ENCODE measurements at places on chromosomes 2 and 18.
A peak's percentile ranks its signal among the peaks of the same experiment; 100 is the strongest.

DNA sequence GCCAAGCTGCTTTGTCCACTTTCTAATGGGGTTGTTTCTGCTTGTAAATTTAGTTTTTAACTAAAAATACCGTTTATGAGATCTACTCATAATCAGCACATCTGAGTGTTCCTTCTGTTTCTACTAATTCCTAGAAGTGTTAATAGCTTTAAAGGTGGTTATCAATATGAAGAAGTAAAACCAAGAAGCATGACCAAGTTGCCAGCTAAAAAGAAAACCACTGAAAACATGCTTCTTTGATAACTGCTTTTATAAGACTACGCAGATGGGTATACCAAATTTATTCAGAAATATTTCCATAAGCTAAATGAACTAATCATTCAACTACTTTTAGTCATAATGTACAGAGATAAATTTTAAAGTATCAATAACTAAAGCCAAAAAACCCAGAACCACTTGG, 101.8 kb downstream of the C2orf74 start:
- DNase-seq, result no peak

DNA sequence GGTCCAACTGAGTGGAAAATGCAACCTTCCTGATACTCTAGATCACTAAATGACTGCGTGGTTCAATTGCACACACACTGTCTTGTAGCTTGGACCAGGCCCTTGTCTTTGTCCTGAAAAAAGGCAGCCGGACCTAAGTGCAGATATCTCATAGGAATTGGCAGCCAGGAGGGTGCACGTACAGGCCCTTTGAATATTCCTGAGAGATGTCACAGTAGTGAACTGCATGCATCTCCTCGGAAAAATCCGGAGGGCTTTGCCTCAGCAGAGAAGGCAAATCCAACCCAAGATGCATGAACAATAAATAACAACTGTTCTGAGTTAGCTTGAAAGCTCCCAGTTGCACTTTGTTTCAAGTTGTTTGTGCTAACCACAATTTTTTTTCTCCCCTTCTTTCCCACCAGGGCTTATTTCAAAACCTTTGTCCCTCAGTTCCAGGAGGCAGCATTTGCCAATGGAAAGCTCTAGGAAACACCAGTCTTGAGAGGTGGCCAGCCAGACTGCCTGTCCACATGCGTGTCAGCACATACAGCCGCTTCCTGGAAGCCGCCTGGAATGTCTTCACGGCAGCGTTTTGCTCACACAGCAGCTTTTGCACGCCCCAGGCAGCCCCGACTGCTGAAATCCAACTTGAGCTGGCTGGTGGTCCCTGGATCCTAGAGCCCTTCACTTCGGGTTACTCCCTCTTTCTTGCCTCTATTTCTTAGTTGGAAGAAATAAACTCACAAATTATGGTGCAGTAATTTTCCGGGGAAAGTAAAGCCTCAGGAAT, 54.4 kb upstream of the FOSL2 start:
- peak; percentile 62 for DNase-seq

GRCh38 chr2:189157456-189157855, 22.1 kb downstream of the COL5A2 start:
- DNase-seq, result no peak

GRCh38 chr2:177675350-177675821, 282.8 kb downstream of the AGPS start:
- DNase-seq, result no peak

DNA sequence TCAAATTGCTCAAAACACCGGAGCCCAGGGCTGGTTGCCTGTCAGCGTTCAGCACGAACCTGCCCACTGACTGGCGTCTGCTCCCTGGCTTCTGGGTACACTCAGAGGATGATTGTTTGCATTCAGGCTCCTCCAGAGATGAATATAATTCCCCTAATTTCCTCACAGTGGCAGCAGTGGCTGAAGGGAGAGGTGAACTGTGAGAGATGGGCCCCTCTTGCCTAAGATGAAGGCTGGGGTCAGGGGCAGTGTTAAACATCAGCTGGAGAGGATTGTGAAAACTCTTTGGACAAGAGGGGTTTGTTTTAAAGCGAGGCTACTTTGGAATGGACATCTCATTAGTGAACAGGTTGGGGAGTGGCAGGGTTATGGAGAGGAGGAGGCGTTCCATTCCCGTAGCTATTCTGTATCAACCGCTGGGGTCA, 31.0 kb downstream of the TCF7L1 start:
- no peak for DNase-seq

DNA sequence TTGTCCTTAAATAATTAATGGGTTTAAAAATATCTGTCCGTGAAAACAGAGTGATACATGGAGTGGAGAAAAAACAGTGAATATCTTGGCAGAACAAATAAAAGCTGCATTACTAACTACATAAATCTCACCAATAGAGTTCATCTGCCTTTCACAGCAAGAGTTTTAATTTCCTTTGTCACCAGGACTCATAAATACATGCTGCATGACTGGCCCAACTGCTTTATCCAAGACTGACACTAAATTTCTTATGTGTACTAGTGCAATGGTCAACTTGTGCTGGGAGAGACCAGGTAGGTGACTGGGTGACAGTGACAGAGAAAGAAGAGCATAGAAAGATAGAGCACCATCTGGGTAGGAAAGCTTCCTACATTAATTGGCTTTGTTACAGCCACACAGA, 402.8 kb downstream of the RAD51AP2 start:
- no peak for DNase-seq

DNA sequence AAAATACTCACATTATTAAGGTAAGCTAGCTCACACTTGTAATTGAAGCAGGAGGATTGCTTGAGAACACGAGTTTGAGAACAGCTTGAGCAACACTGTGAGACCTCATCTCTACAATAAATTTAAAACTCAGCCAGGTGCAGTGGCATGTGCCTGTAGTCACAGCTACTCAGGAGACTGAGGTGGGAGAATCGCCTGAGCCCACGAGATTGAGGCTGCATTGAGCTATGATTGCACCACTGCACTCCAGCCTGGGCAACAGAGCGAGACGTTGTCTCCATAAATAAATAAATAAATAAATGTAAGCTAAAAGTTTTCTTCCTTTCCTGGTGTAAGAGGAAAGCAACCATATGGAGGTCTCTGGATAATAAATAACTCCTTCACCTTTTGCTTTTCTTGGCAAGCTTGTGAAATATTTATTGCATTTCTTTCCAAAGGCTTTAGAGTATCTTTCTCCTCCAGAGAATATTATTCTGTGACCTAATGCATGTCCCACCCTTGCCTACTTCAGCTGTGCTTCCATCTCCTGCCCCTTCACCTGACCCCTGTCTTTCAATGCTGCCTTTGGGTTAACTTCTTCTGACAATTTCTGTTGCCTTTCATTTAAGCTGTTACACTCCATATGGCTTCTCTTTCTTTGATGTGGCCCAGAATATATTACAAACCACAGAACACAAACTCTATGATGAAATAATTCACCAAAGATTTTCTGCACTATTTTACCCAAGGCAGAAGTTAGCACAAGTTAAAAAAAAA, 280.7 kb upstream of the RND3 start:
- DNase-seq, result no peak

- DNase-seq, result no peak
Measured at GRCh38 chr18:8806100-8806797, 100.9 kb downstream of the MTCL1 start.

- no peak for DNase-seq
Measured at GRCh38 chr2:102304711-102305611, 6.4 kb upstream of the IL1RL1 start.

- DNase-seq, result no peak
Measured at GRCh38 chr2:21981127-21981526, 857.4 kb downstream of the TDRD15 start.

DNA sequence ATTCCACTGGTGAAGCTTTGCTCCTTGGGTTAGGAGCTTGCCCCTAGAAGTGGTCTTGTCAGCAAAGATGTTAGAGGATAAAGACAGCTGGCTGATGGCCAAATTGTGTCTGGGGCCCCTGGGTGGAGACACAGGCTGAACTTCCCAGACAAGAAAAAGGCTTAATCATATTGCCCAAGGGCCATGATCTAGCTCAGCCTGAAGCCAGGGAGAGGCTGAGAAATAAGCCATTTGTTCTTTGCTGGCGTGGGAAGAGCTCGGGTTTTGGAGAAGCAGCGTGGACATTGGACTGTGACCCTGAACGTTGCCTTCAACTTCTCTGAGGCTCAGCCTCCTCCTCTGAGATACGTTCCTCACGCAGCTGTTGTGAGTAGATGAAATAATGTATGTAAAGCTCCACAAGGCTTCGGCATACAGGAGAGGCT, 153.0 kb downstream of the ZFP36L2 start:
- DNase-seq, result no peak

GRCh38 chr2:23683001-23683400, 243.9 kb downstream of the ATAD2B start:
- no peak for DNase-seq

DNA sequence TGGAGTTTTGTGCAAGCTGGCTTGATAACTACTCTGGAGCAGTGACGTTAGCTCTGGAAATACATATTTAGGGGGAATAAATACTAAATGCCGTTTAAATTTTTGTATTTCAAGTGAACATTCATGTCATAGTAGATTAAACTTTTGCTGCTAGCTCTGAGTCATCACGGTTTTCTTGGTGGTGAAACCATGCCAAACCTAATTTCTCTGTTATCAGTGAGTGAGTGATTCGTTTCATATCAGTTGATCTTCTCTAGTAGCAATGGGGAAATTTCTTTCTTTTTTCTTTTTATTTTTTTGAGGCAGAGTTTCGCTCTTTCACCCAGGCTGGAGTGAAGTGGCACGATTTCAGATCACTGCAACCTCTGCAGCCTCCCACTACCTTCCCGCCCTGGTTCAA, 211.1 kb downstream of the PTPRM start:
- no peak for DNase-seq

DNA sequence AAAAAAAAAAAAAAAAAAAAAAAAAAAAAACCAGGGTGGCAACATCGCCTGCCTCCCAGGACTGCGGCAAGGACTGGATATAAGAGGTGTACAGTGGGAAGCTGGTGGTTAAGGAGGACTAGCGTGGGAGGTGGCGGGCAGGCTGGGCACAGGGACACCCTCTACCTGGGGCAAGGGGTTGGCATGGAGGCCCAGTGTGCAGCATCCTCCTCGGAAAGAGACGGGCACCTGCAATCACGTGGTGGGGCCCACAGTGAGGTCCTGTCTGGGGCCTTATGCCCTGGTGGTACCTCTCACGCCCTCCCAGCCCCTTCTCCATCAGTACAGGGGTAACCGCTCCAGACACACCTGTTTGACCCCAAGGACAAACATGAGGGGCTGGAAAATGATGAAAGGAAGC, 27.9 kb downstream of the PXDN start:
- DNase-seq, result no peak

DNA sequence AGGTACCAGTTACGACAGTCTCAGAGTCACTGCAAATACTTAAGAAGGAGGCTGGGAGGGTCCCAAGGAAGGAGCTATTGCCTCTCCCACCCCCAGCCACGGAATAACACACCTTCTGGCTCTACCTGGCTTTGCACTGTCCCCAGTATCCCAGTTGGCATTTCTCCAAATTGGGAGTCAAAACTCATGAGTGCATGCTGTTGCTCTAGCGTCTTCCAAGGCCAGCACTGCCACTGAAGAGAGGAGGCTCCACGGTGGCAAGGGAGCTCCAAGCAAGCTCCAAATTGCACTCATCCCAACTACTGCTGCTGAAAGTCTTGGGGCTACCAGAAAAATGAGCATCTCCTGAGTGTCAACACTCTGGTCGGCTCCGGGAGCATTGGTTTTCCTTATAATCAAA, 1.6 kb downstream of the SCTR start:
- no peak for DNase-seq

GRCh38 chr2:153163055-153163454, 315.5 kb downstream of the RPRM start:
- no peak for DNase-seq

DNA sequence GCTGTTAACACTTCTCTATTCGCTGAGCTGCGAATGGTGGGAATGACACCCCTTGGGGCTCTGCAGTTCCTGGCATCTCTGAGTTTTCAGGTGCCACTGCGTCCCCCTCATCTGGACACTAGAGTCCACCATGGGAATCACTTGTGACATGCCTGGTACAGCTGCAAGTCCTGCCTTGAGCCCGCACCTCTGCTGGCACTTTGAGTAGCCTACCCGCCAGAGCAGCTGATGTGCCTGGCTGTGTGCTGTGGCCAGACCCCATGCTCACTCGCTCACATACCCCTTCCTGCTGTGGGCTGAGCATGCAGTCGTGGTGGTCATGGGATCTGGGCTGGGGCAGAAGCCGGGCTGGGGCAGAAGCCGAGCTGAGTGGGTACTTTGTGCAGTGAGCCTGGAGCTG, 117.6 kb downstream of the RND3 start:
- DNase-seq, result peak; percentile 51

DNA sequence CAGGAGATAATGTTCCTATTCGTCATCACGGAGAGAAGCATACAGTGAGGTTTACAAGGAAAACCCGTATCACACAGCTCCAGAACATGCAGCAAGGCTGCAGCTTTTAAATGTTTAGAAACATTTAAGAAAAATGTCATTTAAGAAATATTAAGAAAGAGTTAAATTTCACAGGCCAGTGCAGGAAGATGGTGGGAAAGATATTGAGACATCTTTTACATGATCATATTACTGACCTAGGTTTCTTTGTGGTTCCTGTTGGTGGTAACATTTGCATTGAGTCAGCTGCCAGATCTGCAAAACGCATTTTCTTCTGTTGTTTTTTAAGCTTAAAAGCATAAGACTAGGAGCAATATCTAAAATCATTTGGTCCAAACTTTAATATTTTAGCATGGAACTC, 44.9 kb downstream of the CPO start:
- DNase-seq, result no peak

GRCh38 chr2:179551539-179552045, 287.0 kb upstream of the SESTD1 start:
- no peak for DNase-seq

- no peak for DNase-seq
Measured at GRCh38 chr18:51425475-51425874, 228.0 kb upstream of the MEX3C start.

GRCh38 chr2:224910574-224910925, 131.7 kb downstream of the DOCK10 start:
- DNase-seq, result no peak

- no peak for DNase-seq
Measured at GRCh38 chr18:43108882-43109281, 6.6 kb downstream of the RIT2 start.

- DNase-seq, result no peak
Measured at GRCh38 chr18:58394602-58395425, 234.1 kb downstream of the ALPK2 start.

DNA sequence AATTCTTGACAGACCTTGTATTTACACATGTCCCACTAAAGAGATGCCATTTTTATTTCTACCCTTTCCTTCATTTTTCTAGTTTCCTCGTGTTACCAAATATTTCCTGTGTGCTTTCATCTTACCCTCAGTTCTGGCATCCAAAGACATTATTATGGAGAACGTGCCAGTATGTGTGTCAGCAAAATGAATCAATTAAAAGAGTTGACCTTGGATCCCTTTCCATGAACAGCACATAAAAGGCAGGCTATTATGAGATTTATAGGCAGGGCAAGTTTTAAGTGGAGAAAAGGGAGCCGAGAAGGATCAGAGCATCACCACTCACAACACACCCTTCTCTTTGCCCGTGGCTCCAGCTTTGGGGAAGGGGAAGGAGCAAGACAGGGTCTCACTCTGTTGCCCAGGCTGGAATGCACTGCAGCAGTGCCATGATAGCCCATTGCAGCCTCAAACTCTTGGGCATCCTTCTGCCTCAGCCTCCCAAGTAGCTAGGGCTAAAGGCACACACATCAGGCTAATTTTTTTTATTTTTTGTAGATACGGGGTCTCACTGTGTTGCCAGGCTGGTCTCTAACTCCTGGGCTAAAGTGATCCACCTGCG, 149.9 kb downstream of the GFPT1 start:
- no peak for DNase-seq
